ENCODE measurements at places on chromosomes 13 and 19.

GRCh38 chr13:113172419-113172926, 14.0 kb downstream of the PROZ start:
- no peak for DNase-seq

- no peak for DNase-seq
Measured at GRCh38 chr13:75102001-75102716, 379.8 kb downstream of the TBC1D4 start.

GRCh38 chr13:51644654-51645053, 60.4 kb downstream of the WDFY2 start:
- DNase-seq, result no peak

DNA sequence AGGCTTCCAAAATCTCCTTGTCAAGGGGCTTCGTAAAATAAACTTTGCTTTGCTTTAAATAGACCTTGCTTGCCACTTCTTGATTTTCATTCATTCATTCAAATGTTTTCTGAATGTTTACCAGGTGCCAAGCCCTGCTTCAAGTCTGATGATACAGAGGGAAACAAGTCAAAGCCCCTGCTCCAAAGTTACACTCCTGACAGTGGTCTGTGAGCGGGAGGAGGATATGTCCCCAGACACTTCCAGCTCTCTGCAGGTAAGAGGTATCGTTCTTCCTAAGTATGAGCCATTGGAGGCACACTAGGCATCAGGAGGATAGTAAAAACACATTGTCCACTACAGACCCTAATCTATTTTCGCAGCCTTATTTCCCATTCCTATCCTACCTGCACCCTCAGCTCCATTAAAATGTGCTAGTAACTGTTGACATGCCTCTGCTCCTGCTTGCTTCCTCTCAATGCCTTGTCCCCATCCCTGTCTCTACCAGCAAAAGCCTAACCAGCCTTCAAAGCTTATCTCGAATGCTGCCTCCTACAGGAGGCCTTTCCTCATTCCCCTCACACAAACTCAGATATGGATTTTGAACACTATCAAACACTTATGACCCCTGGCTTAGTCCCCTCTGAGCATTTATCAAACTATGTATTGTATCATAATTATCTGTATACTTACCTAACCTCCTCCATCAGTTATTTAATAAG, 6.2 kb upstream of the WBP4 start:
- no peak for DNase-seq

DNA sequence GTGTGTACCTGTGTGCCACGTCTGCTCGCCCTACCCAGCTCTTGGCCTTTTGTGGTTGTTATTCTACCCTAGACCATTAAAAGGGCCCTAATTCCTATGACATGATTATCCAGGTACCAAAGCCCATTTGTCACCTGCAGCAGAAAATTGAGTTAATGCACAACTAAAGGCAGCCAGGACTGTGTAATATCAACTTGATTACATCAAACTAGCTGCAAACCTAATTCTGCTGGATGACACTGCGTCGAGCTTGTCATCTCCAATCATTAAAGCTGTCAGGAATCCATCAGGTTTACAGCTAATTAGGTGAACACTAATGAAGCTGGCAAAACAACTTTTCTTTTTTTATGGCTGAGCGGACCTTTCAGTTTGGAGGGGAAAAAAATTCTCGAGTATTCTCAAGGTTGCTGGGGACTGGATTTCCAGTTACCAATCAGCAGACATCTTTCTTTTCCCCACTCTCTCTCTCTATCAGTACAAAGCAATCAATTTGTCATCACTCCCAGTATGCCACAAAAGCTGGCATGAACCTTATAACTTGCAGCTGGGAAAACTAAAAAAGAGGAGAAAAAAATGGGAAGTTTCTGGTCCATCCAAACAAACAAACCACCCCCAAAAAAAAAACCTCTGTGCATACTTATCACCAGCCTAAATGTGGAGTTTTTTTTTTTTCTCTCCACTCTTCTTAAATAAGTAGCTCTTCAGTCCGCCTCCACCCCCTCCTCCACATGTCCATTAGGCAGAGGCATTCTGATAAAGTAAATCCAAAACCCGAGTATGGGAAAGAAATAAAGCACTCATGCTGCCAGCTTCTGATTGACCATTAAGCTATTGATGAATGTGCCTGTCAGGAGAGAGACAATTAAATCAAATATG, 2.8 kb downstream of the TSHZ3 start:
- no peak for DNase-seq

DNA sequence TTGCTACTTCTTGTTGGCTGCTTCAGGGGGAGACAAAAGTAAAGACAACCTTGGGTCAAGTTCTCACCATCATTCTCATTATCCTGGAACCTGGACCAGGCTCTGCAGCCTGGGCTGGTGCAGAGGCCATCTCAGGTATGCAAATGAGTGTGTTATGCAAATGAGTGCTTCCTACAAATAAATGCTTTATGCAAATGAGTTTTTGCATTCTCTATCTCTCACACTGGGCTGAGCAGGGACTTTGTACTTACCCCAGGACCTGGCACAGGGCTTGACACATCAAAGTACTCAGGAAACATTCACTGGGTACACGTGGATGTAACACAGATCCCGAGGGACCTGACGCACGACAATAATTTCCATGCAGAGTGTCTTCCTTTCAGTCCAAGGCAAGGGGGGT, 103.0 kb downstream of the DNAJC15 start:
- DNase-seq, result peak; percentile 41

GRCh38 chr19:48715681-48716171, 3.8 kb downstream of the MAMSTR start:
- no peak for DNase-seq

DNA sequence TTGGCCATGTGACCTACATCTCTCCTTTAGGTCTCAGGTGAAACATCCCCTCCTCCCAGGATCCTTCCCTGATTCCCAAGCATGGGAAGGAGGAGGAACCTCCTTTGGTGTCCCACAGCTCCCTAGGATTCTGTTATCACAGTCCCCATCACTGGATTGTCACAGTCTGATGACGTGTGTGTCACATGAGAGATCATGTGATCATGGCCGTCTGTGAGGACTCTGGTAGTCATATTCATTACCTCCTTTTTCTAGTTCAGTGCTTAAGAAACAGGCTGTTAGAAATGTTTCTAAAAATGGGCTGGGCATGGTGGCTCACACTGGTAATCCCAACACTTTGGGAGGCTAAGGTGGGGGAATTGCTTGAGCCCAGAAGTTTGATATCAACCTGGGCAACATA, 3.0 kb downstream of the DHX34 start:
- DNase-seq, result no peak

GRCh38 chr13:23918208-23918607, 20.9 kb upstream of the C1QTNF9B start:
- no peak for DNase-seq

DNA sequence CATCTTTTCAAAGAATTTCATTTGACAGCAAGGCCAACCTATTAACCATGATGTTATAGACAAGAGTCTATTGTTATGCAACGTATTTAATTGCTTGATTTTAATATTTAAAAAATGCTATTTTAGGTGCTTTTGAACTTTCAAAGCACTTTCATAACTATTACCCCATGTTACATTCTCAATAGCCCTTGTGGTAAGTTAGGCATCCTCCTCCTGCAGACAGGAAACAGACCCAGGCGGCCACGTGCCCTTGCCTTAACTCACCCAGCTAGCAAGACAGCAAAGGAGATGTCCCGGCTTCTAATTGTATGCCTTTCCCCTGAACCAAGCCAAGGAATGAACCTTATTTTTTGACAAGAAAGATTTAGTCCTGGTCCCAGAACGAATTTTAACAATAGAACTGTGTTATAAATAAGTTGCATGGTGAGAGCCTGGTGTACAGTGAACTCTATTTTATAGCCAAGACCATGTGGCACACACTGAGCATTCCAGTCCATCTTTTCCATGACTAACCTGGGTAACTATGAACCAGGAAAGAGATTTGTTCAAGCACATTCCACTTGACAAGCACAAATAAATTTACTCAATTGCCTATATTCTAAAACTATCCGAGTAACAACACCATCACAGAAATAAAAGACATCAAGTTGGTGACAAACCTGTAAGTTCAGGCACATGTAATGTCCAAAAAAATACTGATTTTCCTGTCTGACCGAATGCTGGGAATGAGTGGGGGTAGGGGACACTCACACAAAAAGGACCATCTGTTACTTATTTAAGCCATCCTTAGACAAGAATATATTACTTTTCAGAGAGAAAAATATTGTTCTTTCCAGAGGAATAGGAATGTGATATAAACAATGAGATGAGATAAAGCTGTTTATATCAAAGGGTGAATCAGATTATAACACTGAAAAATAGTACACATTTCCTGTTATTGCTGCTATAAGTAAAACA, 163.0 kb downstream of the EFNB2 start:
- no peak for DNase-seq

DNA sequence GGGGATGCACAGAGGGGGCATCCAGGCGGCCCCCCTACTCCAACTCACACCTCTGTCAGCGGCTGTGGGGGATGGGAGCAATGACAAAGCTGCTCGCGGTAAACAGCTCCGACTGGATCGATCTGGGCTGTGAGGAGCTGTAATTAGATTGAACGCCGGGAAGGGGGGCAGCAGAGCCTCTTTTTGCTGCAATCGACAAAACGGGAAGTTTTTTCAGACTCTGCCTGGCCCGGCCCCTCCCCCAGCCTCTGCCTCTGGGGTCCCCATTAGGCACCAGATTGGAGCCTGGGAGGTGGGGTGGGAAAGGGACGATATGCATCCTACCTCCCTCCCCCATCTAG, 16.3 kb downstream of the ONECUT3 start:
- DNase-seq, result no peak

DNA sequence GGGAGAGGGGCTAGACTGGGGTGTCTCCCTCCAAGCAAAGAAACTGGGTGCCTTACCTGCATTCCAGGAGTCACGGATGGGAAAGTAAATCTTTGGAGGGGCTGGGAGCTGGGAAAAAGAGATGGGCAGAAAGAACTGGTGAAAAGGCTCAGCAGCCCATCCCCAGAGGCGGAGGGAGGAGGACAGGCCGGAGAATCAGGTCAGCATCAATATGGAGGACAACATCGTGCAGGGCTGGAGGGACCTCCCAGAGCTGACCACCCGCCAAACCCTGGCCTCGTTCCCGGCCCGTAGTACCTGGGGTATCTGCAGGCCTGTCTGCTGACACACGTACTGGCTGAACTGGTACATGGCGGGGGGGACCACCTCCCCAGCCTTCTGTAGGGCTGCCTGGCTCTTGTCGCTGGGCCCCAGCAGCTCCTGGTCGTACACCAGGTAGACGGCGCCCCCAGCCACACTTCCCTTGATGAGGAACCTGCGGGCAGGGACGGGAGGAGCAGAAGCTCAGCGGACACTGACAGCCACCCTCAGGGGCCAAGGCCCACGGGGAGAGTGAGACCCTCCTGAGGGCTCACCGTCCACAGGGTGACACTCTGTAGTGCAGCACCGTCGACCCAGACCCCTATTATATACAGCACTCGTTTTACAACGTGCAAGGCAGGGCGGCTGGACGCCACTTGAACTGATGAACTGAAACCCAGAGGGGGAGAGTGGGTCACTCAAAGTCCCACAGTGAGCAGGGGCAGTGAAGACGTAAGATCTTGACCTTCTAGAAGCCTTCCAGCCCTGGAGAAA, 830 bp downstream of the MICOS13 start:
- DNase-seq, result no peak

- no peak for DNase-seq
Measured at GRCh38 chr13:92260363-92260762, 861.9 kb downstream of the GPC5 start.

- DNase-seq, result no peak
Measured at GRCh38 chr13:85405316-85405897, 393.8 kb downstream of the SLITRK6 start.

GRCh38 chr13:40770609-40770933, 419 bp downstream of the MRPS31 start:
- DNase-seq, result no peak

DNA sequence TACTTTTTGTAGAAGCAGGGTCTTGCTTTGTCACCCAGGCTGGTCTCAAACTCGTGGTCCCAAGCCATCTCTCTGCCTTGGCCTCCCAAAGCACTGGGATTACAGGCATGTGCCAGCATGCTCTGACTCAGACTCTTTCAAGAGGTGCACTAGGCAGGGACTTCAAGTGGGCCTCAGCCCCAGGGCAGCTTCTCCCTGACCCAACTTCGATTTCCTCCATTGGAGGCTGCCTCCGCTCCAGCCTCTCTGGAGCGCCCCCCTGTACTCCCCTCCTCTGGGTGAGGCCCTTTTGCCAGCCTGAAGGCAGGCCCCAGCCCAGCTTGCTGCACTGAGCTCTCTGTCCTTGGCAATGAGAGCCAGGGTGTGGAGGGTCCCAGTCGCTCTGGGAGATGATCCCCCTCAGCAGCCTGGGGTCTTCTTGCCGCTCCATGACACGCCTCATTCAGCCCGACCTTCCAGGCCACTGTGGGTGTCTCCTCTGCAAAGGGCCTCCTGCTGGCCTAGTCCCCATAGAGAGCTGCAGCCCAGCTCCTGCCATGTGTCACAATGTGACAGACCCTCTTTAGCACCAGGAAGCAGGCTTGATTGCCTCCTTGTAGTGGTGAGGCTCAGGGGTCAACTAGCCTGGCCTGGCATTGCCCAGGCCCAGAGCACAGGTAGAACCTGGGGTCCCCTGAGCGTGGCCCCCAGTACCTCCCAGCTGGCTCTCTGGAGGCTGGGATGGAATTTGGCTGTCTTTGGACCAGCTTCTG, 16.4 kb downstream of the CARM1 start:
- no peak for DNase-seq

GRCh38 chr13:67075239-67075638, 154.9 kb downstream of the PCDH9 start:
- no peak for DNase-seq

GRCh38 chr13:51155161-51155560, 44.1 kb upstream of the C13orf42 start:
- DNase-seq, result no peak

Data from mesenteric fat pad (tissue), 1 donor.